ENCODE measurements at places on chromosomes 2 and 18.

DNA sequence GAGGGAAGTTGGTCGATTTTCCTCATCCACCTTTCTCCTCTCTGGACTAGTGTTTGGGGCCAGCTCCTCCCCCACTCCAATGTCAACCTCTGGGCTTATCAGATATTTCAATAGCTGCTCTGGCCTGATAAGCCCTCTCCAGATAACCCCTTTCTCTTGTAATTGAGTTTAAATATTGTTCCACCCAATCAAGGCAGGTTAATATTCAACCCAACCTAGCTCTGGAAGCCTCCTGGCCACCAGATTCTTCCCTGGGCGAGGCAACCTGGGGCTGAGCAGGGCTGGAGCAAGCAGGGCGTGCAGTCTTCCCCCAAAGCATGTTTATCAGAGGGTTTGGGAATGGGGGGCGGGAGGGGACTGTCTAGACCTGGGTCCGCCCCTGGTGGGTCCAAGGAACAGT, 73.8 kb downstream of the TFCP2L1 start:
- no peak for DNase-seq

DNA sequence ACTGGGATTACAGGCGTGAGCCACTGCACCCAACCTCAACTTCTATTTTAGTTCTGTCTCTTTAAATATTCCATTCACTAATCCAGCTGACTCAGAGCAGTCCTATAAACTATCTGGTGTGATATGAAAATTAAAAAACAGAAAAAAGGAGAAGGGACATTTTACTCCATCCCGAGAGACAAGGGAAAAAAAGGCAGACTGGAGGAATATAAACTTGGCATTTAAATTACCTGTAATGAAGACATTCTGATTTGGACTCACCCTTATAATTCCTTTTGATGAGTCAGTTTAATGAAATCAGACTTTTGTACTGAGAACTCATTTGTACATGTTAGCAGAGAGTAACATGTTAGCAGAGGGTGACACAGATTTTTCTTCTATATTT, 74.8 kb upstream of the RIOK3 start:
- no peak for DNase-seq

- no peak for DNase-seq
These were observed 274.9 kb upstream of the GALNT5 start for GRCh38 chr2:156982615-156983014.

- no peak for DNase-seq
These were observed 428.8 kb downstream of the ZNF521 start for GRCh38 chr18:24923138-24923537.

GRCh38 chr18:64234321-64234720, 85.4 kb upstream of the LINC00305 start:
- DNase-seq = no peak

DNA sequence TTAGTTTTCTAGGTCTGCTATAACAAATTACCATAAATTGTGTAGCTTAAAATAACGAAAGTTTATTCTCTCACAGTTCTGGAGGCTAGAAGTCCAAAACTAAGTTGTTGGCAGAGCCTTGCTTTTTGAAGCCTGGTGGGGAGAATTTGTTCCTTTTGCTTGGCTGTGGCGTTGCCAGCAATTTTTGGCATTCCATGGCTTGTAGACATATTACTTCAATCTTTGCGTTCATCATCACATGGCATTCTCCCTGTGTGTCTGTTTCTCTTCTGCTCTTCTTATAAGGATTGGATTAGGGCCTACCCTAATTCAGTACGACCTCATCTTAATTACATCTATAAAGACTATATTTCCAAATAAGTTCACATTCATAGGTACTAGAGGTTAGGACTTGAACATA, 217.7 kb downstream of the MBD5 start:
- no peak for DNase-seq

DNA sequence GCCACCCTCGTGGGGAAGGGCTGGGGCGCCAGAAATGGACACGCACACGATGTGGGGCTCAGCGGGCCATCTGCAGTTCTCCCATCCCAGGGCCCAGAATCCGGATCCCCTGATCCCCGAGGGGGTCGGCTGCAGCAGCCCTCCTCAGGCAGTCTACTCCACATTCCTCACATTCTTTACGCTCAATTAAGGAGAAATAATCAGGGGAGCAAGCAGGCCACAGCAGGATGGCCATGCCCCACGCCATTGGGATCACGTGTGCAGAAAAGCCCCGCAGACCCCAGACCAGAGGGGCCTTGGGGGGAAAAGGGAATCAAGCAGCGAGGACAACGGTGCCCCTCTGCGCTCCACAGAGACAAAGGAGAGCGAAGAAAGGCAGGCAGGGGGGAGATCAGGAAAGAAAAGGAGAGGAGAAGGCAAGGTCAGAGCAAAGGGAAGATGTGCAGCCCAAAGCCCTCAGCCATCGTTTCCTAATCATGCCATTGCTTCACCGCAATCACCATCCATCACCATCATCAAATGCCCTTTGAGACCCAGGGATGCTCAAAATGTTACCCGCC, 17.5 kb upstream of the PKDCC start:
- DNase-seq = no peak
